AG10803 (cell line): ENCODE measurements at places on chromosomes 11 and 22.
A peak's percentile ranks its signal among the peaks of the same experiment; 100 is the strongest.

GRCh38 chr11:119229741-119230140 lies 23.6 kb downstream of the CBL start:
- no peak for DNase-seq

- peak; percentile 25 for DNase-seq
Observed at GRCh38 chr11:73950869-73951710, at the start of gene DNAJB13. DNAJB13 (plus strand) TSS chr11:73951026; CDS start chr11:73951070, 44 bp downstream.

DNA sequence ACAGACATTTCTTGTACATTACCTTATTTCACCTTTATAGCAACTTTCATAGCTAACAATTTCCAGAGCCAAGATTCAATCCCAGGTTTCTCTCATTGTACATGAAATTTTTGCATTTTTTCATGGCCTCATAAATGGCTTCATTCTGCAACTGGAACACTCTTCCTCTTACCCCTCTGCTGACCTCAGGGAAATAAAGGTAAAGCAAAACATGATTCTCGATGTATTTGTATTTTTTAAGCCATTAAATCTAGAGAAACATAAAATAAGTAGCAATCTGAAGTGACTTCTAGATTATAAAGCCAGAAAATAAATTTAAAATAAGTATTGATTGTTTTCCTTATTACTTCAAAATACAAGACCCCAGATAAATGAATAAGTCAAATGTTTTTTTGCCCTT lies at the start of gene OR5T2:
OR5T2 (minus strand) TSS at position 101 of the 400 bp plus-strand sequence. CDS start 1,193 bp downstream, outside the sequence.
- no peak for DNase-seq

DNA sequence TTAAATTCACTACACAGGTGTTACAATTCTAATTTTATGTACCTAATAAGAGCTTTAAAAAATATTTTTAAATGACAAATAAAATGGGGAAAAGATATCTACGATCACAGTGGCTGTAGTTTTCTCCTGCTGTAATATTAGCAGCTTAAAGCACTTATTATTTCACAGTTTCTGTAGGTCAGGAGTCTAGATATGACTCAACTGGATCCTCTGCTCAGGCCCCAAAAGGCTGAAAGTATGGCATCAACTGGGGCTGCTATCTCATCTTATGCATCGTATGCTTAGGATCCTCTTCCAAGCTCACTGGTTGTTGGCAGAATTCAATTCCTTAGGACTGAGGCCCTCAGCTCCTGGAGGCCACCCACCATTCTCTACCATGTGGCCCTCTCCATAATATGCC lies 12.8 kb downstream of the FBXO3 start:
- no peak for DNase-seq

- DNase-seq = no peak
Observed at GRCh38 chr22:36386900-36387708, 663 bp downstream of the MYH9 start.

DNA sequence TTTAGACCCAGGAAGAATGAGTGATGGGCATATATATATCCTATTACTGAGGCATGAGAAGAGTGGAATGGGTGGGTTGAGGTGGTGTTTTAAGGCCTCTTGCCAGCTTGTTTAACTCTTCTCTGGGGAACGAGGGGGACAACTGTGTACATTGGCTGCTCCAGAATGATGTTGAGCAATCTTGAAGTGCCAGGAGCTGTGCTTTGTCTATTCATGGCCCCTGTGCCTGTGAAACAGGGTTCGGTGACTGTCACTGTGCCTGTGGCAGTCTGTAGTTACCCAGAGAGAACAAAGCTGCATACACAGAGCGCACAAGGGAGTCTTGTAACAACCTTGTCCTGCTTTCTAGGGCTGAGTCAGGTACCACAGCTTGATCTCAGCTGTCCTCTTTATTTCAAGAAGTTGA lies 11.7 kb downstream of the LIMK2 start:
- no peak for DNase-seq
